SW 1271 (cell line): ENCODE measurements at places on chromosomes 5 and 9.

DNA sequence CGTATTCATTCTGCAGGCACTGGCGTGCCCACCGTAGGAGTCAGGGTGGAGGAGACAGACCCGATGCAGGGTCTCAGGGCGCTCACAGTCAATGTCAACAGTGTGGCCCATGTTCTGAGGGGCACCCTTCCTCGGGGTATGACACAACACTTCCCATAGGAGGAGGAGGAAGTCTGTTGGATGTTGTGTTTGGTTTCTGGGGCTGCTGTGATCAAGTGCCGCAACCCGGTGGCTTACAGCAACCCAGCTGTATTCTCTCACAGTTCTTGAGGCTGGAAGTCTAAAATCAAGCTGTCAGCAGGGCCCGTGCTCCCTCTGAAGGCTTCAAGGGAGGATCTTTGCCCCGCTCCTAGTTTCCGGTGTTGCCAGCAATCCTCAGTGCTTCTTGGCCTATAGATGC lies 5.6 kb upstream of the HNRNPAB start:
- DNase-seq: no peak

DNA sequence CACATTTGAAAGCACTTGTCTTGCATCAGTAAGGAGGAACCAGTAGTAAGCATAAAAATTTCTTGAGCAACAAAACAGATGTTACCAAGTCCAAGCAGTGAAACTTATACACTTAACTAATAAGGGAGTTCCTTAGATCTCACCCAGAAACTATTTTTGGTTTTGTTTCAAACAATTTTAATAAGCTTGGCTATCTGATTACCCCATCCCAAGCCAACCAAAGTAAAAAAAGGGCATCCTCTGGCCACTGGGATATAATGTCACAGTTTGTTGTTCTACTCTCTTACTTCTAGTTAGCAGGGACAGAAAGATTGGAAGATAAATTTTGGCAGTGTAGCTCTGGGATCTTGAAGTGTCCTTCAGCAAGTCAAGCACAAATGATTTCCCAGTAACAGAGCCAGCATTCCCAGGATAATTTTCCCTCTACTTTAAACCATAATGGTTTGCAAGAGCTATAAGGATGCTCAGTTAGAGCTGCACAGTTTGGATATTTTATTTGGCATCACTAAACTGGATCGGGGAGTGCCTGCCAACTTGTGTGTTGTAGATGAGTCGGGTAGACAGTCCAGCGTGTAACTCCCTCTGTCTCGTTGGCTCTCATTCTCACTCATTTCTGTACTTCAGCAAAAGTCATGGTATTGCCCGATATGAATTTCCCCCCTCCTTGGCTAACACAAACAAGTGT lies 161.9 kb upstream of the HMHB1 start:
- no peak for DNase-seq

GRCh38 chr5:56692359-56693219 lies 122.8 kb upstream of the MAP3K1 start:
- no peak for DNase-seq

DNA sequence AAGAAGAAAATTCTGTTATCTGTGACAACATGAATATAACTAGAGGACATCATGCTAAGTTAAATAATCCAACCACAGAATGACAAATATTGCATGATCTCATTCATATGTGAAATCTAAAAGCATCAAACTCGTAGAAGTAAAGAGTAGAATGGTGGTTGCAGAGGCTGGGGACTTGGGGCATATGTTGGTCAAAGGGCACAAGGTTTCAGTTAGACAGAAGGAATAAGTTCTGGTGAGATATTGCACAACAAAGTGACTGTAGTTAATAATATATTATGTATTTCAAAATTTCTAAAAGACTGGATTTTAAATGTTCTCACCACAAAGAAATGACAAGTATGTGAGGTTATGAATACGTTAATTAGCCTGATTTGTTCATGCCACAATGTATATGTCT lies 24.8 kb downstream of the GRIA1 start:
- DNase-seq: no peak

GRCh38 chr5:61575103-61575502 lies 243.0 kb downstream of the ZSWIM6 start:
- DNase-seq: no peak

DNA sequence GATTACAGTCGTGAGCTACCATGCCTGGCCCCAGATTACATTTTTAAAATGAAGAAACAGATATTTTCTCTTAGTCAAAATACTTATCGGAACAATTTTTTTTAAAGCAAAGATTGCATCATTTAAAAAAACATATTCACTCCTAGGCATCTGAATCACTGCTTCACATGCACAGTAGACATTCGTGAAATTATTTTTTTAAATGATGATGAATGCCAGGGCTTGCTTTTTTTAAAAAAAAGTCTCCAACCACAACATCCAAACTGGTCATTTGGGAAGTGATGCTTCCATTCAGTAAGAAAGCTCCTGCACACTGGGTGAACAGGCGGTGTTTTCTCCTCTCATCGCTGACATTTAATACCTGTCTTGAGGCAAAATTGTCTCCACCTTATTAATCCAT lies 223.0 kb upstream of the DMRT1 start:
- no peak for DNase-seq

DNA sequence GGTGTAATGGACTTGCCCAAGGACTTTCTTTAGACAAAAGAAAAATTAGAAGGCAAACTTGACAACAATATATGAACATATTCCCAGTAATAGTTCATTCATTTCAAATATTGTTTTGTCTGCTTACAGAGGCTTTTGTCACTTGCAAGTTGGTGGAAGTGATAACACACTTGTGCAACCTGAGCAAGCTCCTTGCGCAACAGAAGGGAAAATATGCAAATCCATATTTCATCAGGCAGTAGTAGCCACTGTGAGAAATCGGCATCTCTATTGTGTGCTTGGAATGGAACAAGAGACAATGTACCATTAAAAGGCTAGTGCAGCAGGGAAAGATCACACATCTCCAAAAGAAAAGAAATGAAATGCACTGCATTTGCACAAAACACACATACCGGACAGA lies 125.3 kb upstream of the RASEF start:
- DNase-seq: no peak

DNA sequence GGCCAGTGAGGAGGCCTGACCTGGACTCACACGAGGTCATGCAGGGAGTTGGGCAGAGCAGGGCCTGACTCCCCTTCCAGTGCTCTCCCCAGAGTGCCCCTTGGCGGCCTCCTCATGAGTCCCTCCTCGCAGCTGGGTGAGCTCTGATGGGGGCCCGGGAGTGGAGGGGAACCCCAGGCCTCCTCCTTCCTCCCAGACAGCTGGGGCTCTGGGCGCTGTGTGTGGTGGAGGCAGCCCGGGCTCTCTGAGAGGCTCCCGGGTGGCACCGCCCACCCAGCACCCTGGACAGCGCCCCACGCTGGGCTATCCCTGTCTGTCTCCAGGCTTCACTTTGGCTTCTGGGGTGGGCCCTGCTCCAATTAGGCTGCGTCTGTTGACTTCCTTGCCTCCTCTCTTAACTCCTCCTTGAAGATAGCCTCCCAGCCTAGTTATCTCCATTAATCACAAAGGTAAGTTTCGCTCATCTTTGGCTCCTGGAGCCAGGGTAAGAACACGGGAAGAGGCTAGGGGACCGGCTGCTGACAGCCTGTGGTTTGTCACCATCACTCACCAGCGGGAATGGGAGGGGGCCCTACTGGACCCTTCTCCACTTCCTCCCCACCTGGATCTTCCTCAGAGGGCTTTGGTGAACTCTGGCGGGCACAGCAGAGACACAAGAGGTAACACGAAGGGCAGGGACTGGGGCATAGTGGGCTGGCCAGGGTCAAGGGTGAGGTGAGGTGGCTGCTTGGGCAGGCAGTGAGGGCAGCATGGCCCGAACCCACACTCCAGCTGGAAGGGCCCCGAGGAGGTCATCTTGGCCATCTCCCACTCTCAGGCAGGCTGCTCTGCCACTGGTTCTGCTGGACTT lies 13.1 kb downstream of the PSD2 start:
- DNase-seq: no peak

DNA sequence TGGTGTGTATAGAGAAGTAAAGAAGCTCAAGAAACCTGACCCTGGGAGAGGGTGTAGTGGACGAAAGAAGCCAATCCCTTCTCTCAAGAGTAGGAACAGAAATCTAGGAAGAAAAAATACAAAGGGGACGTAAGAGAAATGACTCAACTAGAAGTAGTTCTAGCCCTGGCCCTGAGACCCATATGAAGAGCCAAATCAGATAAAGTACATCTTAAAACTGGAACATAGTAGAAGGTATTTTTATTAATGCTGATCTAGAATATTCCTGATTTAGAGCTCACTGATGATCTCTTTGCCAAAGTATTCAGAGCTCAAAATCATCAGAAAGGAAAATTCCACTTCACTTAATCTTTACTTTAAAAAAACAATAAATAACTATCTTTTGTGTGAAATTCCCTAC lies 184.8 kb downstream of the MLLT3 start:
- no peak for DNase-seq

GRCh38 chr5:77669677-77670076 lies 31.2 kb upstream of the OTP start:
- no peak for DNase-seq

GRCh38 chr5:135058331-135058732 lies 24.3 kb upstream of the PITX1 start:
- DNase-seq: no peak

- DNase-seq: no peak
These were observed 669.0 kb downstream of the ACTL7B start for GRCh38 chr9:108186642-108187395.

- no peak for DNase-seq
These were observed 134.1 kb downstream of the SEMA6A start for GRCh38 chr5:116440457-116441001.

DNA sequence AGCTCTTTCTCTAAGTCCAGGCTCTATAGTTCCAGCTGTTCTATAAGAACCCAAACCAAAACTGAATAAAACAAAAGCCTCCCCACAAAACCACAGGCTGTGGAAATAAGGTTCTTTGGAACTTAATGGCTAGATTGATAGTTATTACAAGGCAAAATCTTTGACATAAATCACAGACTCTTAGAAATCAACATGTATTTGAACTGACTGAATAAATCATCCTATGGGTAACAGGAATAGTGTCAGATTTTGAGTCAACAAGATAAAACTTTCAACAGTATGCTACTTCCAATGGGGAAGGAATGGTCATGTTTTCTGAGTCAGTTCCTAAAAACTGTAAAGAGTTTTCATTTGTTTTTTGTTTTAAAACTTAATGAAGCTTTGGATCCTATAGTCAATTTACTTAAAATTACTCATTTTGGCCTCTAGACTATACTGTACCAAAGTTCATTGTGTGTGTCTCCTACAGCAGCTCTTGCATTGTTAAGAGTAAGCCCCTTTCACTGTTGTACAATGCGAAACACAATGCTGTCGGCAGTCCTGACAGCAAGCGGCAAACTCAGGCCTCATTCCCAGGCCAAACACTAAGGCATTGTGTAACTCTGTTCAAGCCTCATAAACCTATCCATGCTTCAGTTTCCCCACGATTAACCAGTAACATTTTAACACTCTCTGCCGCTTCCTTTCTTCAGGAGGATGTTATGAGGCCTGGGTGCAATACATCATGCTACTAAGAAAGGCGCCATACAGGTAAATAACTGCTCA lies 134.1 kb downstream of the ARL15 start:
- DNase-seq: no peak

DNA sequence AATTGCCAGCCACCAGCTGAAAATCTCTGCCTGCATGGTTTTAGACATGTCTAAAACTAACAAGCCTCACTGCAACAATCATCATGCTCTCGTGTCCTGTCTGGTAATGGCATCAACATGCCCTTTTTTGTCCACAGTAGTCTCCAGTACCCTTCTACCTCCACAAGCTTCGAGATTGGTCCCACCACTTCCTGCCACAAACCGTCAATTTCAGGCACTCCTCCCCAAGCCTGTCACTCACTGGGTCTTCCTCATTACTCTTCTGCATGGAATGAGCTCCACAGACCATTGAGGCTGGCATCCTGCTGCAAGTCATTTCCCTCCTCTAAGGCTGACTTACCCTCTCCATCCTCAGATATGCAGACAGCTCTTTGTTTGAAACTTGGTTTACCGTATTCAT lies 9.0 kb downstream of the LPAR1 start:
- no peak for DNase-seq

DNA sequence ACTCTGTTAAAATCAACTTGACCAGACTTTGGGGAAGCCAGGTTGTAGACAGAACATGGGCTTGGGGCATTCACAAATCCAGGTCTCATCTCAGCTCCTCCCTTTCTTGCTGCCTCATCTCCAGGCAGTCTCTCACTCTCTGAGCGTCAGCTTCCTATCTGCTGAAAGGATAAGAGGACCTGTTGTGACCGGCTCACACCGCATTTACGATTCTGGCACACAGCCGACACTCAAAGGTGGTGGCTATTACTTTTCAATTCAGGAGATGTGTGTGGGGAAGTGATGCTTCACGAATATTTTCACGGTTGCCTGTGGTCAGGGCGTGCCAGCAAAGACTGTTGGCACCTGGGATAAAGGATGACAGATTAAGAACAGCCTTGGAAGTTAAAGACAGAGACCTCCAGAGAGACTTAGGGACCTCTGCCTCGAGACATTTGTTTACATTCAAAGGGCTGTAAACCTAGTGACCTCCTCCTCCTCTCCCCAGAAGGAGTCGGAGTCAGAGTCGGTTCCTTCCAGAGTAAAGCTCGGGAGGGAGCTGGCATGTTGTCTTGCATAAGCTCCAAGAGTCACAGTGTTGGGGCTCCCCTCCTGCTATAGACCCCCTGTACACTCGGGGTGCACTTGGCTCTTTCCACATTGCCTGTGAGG lies 83.2 kb downstream of the AK8 start:
- DNase-seq: no peak

DNA sequence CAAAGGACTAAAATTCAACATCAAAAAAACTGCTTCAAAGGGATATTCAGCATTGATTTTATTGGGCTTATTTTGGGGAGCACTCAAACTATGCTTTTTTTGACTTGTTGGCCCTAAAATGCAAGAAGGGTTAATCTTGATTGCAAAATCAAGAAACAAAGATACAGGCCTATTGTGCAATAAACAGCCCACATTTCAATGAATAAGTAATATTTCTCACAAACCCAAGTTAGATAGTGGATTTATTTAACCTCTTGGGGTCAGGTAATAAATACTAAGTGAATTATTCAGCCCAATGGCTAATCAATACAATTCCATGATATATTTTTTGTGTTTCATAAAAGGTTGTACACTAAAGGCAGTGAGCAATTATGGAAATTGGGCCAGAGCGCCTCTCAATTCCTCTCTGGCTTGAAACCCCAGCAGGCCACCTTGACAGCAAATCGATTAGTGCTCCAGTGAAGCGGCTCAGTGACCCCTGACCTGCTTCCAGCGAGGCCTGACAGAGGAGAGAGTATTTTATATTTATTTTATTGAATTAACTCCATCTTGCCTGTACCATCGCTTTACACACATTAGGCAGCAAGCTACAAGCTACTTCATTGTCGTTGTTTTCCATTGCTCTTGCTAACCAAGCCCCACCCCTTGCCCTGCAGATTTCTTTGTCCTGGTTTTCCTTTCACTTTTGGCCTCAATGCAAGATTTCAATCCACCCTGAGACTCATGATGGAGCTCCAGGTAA lies 65.5 kb downstream of the EBF1 start:
- no peak for DNase-seq
